Glomerular endothelial cell (primary cell): ENCODE measurements at places on chromosomes 13 and 19. TPM values are rescaled to one million over a fixed set of nuclear protein-coding genes. Genes with fewer than 3 reads are reported as not detected.

GRCh38 chr13:92768602-92769001, 458.0 kb upstream of the GPC6 start:
- no peak for DNase-seq

GRCh38 chr13:100396776-100397175, 191.8 kb downstream of the GGACT start:
- no peak for DNase-seq

GRCh38 chr19:1252821-1253513, 4.6 kb downstream of the MIDN start:
- DNase-seq: no peak

OR10H1 gene
- total RNA-seq: not detected in 2 replicates

DNA sequence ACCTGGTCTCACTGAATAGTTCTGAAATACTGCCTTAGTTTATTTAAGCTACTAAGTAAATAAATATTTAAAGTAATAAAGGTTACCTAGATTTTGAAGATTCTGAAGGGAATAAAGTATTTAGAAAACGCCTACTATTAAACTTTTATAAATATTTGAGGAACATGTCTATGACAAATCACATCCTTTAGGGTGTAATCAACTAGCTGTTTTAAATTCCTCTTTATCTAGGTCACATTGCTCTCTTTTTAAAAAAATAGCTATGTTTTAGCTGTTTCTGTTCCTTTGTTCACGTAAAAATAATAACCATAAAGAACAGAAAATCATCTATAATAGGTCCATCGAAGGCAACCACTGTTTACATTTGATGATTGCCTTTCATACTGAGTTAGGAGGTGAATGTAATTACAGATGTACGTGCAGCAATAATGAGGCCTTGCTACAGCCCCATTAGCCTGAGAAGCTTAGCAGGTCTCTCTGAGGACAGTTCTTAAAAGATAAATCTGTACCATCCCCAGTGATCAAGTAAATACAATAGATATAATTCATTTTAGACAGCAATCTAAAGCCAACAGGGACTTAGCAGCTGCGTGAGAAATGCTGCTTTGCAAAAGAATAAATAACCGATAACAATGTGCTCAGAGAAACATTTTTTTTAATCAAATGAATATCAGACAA, 449.5 kb downstream of the LIG4 start:
- DNase-seq: no peak

DNA sequence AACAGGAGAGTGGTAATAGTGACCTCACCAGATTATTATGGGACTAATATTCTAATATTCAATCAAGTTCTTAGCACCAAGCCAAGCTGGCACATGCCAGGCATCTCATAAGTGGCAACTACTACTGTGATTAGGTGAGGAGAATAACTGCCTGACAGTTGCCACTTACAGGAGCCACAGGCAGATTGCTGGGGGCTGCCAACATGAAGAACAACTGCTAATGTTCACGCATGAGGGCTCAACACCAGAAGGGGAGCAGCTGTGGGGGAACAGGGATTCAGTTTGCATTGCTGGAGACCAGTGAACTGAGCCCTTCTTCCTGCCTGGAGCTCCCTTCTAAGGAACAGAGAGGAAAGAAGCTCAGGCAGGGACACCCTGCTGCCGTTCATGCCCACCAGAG, 504.5 kb downstream of the FOXO1 start:
- DNase-seq: no peak

DNA sequence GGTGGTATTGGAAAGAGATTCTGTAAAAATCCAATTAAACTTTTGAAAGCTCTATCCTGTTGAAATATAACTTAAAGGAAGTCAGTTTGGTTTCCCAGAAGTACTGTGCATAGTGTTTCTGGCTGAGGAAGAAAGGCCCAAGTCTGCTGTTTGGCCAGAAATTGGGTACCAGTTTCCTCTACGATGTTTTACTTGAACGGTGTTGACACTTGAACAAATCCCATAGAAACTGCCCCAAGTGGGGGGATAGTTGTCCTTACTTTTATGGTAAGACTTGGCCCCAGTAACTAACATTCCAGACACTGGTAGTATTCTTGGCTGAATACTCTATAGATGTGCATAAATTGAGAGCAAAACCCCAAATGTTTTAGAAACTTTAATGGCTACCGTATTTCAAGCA, 14.2 kb downstream of the KLF5 start:
- no peak for DNase-seq

GRCh38 chr13:44093607-44094564, 214.2 kb downstream of the LACC1 start:
- no peak for DNase-seq

- no peak for DNase-seq
Measured at GRCh38 chr13:73300718-73301425, 242.1 kb downstream of the KLF5 start.

DNA sequence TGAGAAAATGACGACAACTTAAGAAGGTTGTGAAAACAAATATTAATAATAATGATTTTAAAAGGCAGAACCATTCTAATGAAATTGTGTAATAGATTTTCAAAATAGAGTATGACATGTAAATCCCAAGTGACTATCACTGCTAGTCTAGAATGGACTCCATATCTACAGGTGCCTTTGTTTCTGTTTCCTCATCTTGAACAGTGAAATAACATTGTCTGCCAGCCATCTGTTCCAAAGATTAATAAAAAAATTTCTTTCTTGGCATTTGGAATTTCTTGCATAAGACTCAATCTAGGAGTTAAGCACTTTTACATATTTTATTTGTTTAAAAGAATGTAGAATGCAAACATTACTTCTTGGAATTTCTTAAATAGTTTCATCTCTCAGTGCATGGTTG, 520.1 kb upstream of the ARGLU1 start:
- no peak for DNase-seq

- DNase-seq: no peak
Measured at GRCh38 chr13:50521831-50522149, 321.7 kb downstream of the DLEU7 start.

- DNase-seq: no peak
Measured at GRCh38 chr13:103953859-103954258, 887.6 kb upstream of the SLC10A2 start.

DNA sequence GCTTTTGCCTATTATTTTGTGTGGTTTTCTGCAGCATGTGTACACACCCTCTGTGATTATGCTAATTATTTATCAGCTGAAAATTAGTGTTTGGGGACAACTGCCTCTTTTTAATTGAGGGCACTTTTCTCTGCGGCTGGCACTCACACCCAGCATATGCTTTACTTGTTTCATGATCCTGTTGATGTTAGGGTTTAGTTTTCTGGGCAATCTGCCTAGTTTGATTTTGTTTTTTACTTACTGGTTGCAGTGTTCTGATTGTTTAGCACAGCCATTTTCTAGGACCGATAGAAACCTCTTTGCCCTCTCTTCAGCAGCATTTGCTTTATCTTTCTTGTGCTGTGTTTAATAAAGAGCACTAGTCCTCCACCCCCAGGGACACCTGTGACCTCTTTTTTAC, 161.6 kb downstream of the PAN3 start:
- no peak for DNase-seq

KLK6 gene
- not detected in 2 replicates for total RNA-seq

- no peak for DNase-seq
Measured at GRCh38 chr19:42115219-42115618, 17.0 kb downstream of the POU2F2 start.

NTF4 gene
- total RNA-seq: not detected in 2 replicates

DNA sequence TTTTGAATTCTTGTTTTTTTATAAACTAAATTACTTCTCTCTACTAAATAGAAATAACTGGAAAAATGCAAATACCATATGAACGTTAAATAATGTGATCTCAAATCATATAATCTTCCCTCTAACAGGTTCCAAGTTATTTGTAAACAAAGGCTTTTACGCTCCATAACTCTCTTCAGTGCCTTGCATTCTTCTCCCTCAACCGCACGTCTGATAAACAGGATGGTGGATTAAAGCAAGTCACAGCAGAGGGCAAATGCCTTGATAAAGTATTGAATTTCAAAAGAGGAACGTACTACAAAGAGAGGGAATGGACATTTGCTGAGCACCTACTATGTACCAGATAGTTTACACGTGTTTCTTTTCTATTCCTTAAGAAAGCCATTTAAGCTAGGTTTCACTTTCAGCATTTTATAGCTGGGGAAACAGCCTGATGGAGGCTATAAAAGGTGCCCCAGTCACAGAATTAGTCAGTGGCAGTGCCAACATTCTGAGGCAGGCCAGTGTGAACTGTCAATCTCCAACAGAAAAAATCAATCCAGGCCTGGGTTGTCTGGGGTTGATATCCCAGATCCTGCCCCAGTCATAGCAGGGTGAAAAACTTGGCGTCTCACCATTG, 15.8 kb downstream of the MRPS31 start:
- DNase-seq: no peak

GRCh38 chr19:32566246-32566830, 14.7 kb upstream of the PDCD5 start:
- no peak for DNase-seq

CD33 gene
- not detected in 2 replicates for total RNA-seq

KLK5 gene
- total RNA-seq: not detected in 2 replicates

FFAR2 gene
- total RNA-seq: not detected in 2 replicates

GRCh38 chr19:38883286-38883685, 5.2 kb upstream of the RINL start:
- no peak for DNase-seq

- DNase-seq: no peak
Measured at GRCh38 chr19:46603752-46604231, 2.7 kb downstream of the CALM3 start.

GRCh38 chr19:41530761-41531301, 45.1 kb upstream of the CEACAM21 start:
- peak; percentile 44 for DNase-seq

ZNF552 gene
- 2.7 and 4.3 TPM in 2 replicates for total RNA-seq

DNA sequence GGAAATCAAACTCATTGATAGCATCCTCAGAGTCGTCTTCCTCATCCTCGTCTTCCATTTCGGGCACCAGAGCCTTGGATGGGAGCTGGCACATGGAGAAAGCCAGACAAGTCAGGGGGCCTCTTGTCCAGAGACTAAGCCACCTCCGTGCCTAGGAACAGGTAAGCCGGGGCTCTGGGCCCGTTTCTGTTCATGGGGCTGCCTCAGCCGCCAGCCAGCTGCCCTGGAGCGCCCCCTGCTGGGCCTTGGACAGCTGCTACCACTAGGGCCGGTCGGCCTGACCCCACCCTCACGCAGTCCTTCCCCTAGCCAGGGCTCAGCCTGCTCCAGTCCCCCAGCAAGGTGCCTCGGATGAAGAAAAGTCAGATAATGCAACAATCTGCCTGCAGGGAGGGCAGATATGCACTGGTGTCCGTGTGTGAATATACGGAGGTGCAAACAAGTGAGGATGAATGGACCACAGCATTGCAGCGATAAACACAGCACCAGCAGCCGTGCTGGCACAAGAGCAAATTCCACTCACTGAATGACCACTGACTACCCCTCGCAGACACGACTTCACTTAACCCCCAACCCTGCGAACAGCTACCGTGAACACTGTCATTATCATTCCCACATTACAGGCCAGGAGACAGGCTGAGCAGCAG, 11.9 kb upstream of the PRKD2 start:
- DNase-seq: no peak

DNA sequence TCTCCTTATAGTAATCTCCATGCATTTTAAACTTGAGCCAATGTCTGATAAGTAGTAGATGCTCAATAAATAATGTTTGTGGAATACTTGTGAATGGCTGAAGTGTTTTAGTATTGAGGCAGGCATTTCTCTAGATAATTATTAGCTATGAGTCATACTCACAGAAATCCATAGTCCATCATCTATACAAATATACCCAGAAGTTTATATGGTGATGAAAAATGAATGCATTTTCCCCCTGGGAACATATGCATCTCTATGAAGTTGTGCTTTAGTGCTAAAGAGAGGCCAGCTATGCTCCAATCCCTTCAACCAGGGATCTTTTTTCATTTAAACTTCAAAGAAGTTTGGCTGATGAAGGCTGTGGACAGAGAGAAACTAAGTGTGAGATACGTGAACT, 17.2 kb downstream of the MBNL2 start:
- DNase-seq: no peak

DNA sequence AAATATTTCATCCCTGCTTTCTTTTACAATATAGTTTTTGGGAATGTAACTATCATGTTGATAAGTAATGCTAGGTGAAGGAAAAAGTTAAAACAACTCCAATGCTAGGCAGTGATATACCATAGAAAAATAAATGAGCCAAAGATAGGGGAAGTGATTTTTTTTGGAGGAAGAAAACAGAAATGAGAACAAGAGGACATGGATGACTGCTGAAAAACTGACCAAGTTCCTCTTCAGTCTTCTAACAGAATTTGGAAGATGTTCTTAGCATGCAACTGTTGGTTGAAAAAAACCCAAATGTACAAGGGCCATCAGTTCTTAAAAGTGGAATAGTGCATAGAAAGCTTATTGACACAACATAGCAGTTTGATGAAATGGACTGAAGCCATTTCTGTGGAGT, 262.5 kb upstream of the STARD13 start:
- no peak for DNase-seq

TEAD2 gene
- total RNA-seq: 55.2 and 58.0 TPM in 2 replicates

CGB3 gene
- total RNA-seq: not detected in 2 replicates

DIRAS1 gene
- total RNA-seq: 0.47 and 3.1 TPM in 2 replicates

DNA sequence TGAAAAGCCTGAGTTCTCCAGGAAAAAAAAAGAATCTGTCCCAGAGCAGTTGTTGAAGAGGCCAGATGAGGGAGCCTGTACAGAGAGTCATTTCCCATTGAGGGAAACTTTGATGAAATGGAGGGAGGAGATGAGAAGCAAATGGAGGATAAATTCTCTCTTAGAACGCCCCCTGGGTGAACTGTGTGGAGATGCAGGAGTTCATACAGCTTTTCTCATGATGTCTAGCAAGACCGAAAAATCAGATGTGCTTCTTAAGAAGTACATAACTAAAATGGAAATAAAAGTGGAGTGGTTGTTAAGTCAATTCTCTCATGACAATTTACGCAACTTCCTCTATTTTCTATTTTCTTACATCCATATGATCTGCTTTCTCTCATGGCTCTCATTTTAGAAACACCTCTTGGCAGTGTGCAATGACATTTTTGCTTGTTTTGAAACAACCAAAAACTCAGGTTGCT, 1263.1 kb downstream of the PCDH9 start:
- no peak for DNase-seq

IER2 gene
- total RNA-seq: 87.8 and 135 TPM in 2 replicates

DNA sequence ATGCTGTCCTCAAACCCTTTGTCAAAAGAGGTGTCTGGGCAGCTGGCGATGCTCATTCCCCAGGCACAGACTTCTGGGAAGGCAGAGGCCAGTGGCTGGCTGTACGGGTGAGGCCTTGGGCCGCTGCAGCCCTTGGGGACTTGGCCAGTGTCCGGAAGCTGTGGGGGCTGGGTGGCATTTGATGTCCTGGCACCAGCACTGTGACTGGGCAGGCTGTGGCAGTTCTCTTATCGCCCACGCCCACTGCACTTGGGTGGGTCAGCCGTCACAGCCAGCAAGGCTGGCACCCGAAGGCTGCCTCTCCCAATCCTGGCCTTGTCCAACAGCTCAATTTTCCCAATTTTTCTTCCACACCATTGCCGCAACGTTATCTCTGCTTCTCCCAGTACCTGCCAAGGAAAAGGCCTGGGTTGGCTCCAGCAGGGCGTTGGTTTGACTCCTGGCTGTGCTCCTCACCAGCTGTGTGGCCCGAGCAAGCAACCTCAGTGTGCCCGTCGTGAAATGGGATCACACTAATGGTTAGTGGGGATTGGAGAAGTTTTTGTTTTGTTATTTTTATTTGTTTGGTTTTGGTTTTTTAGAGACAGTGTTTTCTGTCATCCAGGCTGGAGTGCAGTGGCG, 12.7 kb upstream of the SLC44A2 start:
- DNase-seq: no peak
